Frontal cortex (tissue), 4 donors: ENCODE measurements at places on chromosomes 2 and 18. TPM values are rescaled to one million over a fixed set of nuclear protein-coding genes. Genes with fewer than 3 reads are reported as not detected.

Gene TCF23
- total RNA-seq, result not detected

Gene ABCG8
- 0.41 TPM for total RNA-seq

Gene TXNL4A
- 39.1 TPM for total RNA-seq

Gene ZNF521
- total RNA-seq, result 17.1 TPM

Gene ALPP
- total RNA-seq, result not detected

Gene CLEC4F
- total RNA-seq, result not detected

Gene SCYGR4
- total RNA-seq, result not detected

Gene VWC2L
- total RNA-seq, result 4.1 TPM

Gene GCG
- 0.41 TPM for total RNA-seq

Gene MC2R
- under 0.01 TPM for total RNA-seq

Gene MYOM1
- total RNA-seq, result 0.82 TPM

DNA sequence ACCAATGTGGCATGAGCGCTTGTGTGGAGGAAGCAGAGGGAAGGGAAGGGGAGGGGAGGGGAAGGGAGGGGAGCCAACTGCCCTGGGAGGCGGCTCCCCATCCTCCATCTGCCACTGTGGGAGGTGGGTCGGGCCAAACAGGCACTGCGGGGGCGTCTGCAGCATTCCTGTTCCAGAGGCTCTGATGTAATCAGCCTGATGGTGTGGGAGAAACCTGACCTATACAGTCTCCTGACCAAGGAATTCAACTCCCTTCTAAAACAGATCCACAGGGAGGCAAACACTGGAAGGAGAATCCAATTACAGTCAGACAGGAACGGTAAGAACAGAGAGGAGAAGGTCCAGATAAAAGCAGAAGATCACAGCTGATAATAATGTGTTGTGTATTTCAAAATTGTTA, 88.8 kb downstream of the CD8B2 start:
- peak; percentile 33 for DNase-seq

GRCh38 chr2:152791979-152792378, 73.6 kb downstream of the ARL6IP6 start:
- no peak for DNase-seq

DNA sequence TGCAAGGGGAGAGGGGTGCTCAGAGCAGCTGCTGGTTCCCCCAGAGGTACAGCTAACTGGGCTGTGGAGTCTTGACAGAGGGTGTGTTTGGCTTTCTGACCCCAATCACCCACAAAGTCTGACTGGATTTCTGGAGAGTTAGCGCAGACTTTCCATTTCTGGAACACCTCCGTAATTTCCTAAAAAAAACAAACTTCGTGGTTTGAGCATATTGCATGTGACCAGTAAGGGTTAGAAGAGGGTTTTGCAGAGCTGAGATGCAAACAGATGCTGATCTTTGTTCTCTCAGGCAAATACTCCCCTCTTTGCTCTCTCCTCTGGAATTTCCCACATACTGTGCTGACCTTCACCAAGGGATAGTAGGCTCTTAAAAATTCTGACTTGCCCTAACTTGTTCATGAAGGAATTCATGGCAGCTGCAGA, 44.5 kb upstream of the TMEM247 start:
- no peak for DNase-seq

DNA sequence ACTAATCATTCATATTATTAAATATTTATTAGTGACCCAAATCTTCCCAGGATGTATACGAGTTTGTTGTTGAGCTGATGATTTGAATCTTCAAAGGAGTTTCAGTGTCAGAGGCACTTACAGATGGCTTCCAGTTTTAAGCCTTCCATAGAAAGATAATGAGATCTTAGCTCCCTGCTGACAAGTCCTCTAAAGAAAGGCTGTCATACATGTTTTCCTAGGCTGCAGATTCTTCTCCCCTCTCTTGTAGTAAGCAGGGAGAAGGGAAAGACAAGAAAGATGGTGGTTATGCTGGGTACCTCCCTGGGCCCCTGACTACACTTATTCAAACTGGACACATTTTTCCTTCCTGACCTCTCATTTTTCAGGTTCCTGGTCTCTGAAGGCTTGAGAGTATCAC, 8.1 kb upstream of the GAREM1 start:
- no peak for DNase-seq

DNA sequence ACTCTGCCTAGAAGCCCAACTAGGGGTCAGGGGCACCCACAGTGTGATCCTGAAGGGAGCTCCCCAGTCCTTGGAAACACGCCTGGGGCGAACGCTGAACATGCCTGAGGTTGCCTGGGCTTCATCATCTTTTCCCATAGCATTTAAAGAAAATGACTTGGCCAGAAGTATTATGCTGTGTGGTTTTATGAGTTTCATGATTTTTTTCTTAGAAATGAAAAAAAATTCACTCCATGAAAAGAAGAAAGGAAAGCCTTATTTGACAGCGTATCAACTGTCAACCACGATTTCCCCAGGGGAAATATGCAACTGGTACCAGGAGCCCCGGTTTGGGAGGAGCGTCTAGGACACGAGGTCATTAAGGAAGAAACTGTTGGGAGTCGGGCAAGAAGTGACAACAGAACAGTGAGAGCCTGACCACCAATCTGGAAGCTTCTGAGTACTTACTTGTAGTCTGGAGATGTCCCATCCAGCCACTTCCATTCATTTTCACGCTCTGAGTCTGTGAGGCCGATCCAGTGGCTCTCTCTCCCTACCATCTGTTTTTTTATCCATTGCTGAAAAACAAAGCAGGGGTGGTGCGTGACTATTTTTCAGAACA, 63.5 kb upstream of the THOC1 start:
- no peak for DNase-seq

GRCh38 chr2:57549642-57550102, 496.9 kb upstream of the VRK2 start:
- DNase-seq, result no peak

DNA sequence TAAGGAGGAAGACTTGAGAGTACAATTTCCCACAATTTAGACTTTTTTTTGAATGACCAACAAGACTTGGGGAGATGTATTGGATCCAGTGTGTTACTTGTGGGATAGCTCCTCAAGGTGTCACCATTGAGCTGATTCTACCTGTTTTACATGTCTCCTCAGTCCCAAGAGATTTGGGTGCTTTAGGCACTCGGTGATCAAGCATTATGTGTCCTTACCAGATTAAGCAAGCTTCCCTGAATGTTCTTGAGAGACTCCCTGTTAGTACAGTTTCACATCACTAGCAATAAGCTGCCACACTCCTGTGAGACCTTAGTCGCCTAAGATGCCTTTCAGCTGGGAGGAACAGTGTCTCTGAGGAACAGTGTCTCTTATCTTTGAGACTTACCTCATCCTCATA, 384.3 kb upstream of the SYT4 start:
- no peak for DNase-seq

- DNase-seq, result peak; percentile 64
Observed at GRCh38 chr18:2906704-2907549, 60.1 kb downstream of the EMILIN2 start.

DNA sequence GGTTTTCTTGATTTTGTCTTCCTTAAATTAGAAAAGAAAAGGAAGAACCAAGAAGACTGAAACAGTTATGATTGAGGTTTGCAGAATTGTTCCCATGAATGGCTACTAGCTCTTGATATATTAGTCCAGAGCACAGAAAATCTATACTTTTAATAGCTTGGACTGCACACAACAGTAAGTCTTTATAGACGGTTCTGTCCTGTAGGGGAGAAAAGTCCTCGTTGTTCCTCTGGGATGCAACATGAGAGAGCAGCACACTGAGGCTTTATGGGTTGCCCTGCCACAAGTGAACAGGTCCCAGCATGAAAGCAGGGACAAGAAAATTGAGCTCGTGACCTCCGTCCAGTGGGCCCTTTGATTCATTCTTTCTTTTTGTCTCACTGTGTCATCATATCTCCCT, 41.5 kb downstream of the RAB31 start:
- no peak for DNase-seq

DNA sequence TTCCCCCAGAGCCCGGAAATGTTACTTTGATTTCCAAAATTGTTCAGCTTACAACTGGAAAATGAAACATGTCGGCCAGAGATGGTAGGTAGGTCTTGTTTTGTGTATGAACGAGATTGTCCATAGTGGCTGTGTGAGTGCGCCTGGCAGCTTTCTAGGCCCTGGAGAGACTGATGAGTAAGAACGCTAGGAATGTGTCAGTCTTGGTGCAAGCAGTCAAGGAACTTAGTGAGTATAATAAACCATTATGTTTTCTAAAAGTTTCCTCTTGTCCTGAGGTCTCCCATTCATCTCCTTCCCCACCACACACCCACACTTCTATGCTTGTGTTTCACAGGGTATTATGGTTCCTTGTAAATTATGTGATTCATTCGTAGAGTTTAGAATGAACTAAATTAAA, 234.2 kb downstream of the CDH2 start:
- DNase-seq, result no peak

- no peak for DNase-seq
Observed at GRCh38 chr2:113806217-113806913, 49.9 kb upstream of the SLC35F5 start.

- peak; percentile 54 for DNase-seq
Observed at GRCh38 chr18:74457725-74458421, 765 bp upstream of the DIPK1C start.

DNA sequence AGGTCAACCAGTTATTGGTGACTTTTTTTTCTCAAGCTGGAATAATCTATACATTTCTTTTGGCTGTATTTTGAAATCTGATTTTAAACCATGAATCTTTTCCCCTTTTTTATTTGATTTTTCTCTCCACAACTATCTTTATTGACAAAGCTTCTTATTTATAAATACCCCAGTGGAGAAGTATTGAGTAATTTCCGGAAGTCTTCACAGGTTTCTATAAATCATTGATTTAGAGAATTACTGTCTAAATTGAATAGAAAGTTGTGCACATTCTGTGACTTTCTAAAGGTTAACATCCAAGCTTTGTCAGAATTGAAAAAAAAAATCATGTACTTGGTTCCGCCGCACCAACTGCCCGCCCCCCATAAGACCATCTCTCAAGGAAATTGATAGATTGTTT, 39.8 kb downstream of the XRCC5 start:
- DNase-seq, result no peak

DNA sequence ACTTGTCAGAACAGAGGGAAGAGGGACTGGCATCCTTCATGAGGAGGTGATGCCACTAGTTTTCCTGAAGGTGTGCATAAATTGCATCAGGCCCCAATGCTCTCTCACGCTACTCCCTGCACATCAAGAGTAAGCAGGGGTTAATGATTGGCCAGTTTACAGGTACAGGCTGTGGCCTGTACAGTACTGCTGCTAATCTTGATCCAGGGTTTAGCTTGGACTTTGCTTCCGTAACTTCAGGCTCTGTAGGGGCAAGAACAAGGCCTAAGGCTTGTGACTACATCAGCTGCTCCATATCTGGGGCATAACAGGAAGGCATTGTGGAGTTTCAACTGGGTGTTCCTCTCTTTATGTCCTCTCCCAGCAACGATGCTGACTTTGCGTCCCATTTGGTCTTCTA, 96.8 kb upstream of the FZD7 start:
- no peak for DNase-seq
